Activated CD4-positive, CD25-positive, alpha-beta regulatory T cell treated with anti-CD3 and anti-CD28 coated beads, Interleukin-2, amount 50 U/mL, for 16 hours (primary cell): ENCODE measurements at places on chromosomes 11 and 22.

DNA sequence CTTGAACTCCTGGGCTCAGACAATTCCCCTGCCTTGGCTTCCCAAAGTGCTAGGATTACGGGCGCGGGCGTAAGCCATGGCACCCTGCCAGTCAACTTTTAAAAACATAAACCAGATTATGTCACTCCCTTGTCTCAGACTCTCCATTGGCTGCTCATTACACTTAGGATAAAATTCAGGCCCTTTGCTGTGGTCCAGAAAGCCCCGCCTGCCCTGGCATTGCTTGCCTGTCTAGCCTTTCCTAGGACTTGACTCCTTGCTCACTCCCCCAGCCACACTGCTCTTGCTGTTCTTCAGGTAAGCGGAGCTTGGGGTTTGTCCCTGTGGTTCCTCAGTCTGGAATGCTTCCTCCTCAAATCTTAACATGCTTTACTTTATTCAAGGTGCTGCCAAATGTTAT lies 30.5 kb downstream of the DIXDC1 start:
- DNase-seq: no peak

- DNase-seq: no peak
Observed at GRCh38 chr22:27382947-27383346, 418.6 kb downstream of the MN1 start.

DNA sequence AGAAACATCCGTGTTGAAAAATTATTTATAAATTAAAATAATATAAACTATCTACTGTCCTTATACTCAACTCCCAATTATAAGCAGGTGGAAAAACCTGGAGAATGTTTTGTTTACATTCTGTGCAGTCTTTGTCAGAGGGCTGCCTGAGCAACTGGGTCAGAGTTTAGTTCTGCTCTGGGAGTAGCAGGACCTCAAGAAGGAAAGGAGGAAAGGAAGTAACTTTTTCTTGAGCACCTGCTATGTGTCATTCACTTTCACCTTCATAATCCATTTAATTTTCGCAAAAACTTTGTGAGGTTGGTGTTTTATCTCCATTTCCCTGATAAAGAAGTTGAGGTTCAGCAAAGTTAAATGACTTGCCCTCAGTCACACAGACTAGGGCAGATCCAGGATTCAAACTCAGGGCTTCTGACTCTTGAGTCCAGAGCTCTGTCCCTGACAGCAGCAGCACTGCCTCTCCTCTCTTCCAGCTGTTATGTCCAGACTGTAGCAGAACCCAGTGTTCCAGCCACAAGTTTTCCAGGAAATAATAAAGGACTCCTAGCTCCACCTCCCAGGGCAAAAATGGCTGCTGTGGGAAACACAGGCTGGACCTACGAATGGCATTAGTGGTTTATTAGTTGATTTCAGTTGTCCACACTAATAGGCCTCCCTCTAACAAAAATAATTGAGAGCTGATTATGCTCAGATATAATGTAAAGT lies 6.4 kb downstream of the CD3E start:
- no peak for DNase-seq

GRCh38 chr11:72643547-72643946 lies 30.7 kb downstream of the PDE2A start:
- no peak for DNase-seq

DNA sequence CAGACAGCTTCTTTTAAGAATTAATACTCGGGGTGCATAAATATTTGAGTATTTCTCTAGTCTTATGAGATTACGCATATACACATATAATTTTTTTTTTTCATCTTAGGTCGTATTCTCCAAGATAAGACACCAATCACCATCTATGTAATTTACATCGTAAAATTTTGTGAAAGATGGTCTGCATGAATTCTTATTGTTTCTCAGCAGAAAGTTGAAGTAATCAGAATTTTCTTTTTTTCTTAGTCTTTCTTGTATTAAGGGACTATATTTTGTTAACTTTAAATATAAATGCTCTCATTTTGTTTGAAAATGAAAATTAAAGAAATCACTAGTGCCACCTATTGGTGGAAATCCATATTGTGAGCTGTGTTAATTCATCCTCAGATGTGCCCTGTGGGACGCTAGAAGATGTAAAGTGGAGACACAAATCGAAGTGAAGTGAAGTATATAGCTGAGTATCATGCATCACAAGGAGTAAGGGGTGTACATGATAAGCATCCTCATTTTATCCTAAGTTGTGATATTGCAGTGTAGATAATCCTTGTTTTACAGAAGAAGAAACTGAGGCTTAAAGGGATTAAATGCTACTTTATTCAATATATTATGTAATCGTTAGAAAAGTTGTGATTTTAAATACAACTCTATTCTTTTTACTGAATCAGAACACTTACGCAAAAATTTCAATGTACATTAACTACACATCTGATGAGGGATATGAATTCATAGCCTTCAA lies 2084.3 kb downstream of the LRRC4C start:
- DNase-seq: no peak

DNA sequence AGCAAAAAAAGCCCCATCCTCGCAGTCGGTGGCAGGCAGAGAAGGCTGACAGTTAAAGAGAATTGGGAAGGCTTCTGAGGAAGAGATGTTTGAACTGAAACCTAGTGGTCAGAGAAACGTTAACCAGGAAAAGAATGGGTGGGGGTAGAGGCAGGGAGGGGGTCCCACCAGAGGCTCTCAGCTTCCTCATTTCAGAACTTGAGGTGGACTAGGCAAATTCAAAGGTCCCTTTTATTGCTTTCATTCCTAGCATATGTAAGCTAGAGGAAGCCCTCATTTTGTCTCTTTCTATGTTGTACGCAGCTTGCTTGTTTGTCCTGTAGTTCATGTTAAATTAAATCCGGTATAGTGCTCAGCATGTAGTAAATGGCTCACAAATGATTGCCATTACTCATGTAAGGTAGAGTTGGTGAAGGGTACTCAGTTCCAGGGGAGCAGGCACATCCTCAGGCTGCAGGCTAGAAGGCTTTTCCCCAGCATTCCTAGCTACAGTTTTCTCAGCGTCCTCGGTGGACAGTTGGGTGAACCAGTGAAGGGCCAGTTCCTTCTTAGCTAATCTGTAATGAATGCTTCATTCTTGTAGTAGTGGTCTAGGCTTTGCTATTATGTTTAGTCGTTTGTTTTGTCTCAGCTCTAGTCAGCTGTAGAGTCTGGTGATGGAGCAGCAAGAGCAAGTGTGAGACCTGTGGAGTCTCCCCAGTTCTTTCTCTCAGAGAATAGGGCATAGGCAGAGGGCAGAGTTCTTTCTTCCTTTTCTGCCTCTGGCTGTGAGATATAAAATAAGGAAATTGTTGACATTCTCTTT lies 58.6 kb downstream of the UVRAG start:
- DNase-seq: no peak

DNA sequence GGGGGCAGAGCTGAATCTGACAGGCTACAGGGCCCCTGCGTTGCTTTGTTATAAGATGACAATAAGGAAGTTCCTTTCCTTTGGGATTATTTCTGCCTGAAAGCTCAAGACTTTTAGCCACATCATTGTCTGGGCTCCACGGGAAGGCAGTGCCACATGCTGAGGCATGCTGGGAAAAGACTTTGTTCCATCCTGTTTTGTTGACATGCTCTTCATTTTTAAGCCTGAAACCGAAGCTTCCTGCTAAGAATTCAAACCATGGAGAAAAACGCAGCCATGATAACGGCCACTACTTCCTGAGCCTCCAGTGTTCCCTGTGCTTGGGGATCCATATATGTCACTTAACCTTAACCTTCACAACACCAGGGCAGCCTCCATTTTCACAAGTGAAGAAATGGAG lies 5.5 kb upstream of the TCF20 start:
- no peak for DNase-seq

DNA sequence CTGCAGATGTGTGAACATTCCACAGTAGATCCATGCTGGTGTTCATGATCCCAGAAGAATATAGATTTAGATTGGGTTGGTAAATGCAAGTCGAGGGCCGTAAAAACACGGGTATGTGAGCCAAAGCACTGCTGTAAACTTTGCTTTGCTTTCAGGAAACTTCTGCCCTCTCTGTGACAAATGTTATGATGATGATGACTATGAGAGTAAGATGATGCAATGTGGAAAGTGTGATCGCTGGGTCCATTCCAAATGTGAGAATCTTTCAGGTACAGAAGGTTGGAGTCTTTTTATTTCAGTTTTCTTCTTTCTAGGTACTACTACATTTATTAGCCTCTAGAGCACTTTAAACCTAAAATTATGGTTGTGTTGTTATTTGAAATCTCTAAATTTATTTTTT lies 36.2 kb upstream of the TTC36 start:
- no peak for DNase-seq

GRCh38 chr11:2527621-2528291 lies 82.9 kb downstream of the KCNQ1 start:
- no peak for DNase-seq

DNA sequence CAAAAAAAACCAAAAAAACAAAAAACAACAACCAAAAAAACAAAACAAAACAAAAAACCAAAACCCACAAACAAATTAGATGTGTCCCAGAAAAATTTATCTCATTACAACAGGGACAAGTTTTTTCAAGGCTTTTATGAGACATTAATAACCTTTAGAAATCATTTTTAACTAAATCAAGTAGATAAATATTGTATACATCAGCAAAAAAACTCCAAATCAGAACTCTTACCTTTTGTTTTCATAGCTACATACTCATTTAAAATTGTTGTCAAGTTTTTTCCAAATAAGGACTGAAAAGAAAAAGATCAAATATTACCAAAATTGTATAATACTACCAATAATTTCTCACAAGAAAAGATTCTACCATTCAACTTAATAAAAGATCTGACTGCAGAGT lies 28.7 kb downstream of the NPAT start:
- no peak for DNase-seq

- no peak for DNase-seq
Observed at GRCh38 chr11:78418584-78419211, 1.1 kb upstream of the GAB2 start.

DNA sequence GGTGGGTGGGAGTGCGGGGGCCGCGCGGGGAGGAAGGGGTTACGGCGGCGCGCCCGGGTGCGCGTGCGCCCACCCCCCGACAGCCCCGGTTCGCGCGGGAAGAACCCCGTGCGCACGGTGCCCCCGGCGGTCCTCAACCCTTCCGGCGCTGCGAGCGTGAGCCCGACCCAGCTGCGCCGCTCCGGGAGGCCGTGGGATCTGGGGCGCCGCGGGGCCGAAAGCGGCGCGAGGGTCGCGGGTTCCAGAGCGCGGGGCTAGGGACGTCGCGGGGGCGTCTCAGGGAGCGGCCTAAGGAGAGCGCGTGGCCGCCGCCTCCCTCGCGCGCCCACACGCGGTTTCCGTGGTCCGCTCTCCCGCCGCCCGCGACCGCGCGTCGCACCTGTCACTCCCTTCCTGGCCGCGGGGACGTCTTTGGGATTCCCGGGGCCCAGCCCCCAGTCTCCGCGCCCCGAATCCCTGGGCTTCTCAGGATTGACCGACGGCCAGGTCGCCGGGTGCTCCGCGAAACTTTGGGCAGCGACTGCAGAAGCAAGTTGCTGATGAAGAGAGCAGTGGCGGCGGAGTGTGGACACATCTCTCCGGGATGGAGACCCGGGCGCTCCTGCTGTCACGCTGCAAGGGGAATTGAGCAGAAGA lies 582 bp downstream of the SREBF2 start:
- DNase-seq: no peak

DNA sequence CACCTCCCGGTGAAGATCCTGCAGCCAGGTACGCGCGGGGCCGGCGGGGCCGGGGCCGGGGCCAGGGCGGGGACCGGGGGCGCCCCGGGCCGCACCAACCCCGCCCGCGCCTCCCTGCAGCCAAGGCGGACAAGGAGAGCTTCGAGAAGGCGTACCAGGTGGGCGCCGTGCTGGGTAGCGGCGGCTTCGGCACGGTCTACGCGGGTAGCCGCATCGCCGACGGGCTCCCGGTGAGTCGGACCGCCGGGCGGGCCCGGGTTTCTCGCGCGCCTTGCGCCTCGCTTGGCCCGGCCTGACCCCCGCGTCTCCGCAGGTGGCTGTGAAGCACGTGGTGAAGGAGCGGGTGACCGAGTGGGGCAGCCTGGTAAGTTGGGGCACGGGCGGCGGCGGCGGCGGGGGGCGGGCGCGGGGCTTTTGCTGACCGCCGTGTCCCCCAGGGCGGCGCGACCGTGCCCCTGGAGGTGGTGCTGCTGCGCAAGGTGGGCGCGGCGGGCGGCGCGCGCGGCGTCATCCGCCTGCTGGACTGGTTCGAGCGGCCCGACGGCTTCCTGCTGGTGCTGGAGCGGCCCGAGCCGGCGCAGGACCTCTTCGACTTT lies 531 bp downstream of the PIM3 start:
- no peak for DNase-seq

DNA sequence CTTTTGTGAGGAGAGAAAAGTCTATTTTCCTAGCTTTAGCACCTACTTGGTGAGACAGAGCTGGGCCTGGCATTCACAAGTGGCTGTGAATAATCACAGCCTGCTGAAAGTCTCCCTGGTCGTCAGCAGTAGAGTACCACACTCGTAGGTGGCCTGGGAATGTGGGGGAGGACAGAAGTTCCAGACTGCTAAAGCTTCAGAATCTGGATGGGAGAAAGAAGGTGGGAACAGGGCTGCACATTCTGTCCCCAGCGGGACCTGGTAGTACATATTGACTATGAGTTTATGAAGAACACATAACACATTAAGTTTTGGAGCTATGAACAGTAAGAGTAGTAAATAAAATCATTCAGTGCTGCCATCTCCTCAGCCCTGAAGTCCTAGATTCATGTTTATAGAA lies 19.0 kb upstream of the LIMK2 start:
- no peak for DNase-seq

DNA sequence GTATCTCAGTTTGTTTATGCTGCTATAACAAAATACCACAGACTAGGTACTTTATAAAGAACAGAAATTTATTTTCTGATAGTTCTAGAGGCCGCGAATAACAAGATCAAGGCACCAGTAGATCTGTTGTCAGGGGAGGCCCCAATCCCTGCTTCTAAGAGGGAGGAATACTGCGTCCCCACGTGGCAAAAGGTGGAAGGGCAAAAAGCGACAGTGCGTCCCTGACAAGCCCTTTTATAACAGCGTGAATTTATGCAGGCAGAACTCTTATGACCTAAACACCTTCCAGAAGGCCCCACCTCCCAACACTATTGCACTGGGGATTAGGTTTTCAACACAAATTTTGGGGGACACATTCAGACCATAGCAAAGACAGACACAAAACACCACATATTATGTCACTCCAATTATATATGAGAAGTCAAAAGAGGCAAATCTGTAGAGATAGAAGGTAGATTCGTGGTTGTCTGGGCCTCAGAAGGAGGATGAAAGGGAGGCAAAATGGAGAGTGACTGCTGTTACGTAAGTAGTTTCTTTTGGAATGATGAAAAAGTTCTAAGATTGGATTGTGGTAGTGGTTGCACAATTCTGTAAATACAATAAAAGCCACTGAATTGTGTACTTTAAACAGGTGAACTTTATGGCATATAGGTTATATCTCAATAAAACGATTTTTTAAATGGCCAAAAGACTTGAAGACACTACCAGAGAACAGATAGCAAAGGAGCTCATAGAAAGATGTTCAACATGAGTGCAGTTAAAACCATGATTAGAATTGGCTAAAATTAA lies 30.1 kb upstream of the TNRC6B start:
- DNase-seq: no peak

- no peak for DNase-seq
Observed at GRCh38 chr11:90426442-90426841, 203.6 kb upstream of the CHORDC1 start.

DNA sequence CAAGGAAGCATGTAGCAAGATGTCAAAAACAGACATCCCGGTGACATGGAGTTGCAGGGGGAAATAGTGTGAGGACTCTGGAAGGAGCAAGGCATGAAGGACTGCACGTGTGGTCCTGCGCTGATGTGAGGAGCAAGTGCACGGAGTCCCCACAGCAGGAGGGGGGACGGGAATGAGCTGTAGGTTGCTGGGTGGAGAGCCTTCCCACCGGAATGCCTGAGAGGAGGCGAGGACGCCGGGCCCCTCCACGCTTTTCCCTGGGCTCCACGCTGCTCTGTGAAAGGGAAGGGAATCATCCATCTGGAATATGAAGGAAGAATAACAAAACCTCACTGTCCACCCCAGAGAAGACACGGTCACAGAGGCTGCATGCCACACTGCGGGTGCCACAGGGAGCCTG lies 23.6 kb upstream of the EFCAB6 start:
- DNase-seq: no peak
